ENCODE measurements at places on chromosomes 16 and 17.

DNA sequence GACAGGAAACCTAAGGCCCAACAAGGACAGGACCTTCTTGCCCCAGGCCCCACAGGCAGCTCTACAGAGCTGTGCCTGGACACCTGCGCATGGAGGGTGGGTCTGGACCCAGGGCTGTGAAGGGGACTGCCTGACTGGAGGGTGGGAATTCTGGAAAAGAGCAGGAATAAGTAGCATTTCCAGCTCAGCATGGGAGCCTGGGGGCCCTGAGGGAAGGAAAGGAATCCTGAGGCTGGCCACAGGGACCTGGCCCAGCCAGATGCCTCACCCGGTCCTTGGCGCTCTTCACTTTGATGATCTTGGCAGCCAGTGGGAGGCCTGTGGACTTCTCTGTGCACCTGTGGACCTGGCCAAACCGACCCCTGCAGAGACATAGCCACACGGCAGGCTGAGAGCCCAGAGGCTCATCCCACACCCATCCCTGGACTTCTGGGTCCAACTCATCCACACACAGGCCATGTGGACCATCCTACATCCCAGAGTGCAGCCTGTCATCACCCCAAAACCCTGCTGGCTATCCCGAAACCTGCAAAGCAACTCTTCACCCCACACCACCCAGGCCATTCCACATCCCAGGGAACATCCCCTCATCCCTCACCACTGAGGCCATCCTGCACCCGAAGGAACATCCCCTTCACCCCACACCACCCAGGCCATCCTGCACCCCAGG lies 18.7 kb downstream of the MYLK3 start:
- no peak for DNase-seq

- peak; percentile 37 for DNase-seq
These were observed at the start of gene CDK5R1 for GRCh38 chr17:32486701-32487472. CDK5R1 (plus strand) TSS chr17:32486993; CDS start chr17:32487621, 628 bp downstream.

DNA sequence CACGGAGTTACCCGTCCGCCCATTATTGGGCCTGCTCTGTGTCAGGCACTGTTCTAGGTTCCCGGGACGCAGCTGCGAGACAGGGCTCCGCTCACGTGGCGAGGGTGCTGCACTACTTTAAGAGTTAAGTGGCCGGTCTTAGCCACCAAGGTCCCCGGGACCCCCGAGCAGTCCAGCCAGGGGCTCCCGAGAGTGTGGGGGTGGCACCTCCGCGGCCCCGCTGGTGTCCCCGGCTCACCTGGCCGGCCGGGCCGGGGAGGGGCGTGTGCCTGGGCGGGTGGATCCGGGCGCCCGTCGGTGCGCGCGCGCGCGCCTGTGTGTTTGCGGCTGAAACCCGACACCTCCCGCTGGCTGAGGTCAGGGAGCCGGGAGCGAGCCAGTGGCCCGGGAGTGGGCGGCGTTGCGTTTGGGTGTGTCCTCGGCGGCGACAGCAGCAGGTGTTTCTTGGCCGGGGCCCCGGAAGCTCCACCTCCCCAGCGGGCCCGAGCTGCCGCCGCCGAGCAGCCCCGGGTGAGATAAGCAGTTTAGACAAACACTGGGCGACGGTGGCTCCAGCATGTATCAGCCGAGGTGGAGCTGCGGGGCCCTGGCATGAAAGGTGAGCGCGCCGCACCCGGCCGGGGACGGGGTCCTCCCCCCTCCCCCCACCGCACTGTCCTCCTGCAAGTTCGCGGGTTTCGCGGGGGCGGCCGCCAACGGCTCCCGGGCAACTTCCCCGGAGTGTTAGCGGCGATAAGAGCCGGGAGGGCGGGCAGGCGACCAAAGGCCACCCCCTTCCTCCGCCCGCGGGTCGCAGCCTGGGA lies at the start of gene GSE1:
TSS of gene GSE1 (plus strand) at position 522 of the 803 bp plus-strand sequence. CDS start at position 592, 70 bp downstream.
- DNase-seq: peak; percentile 95

GRCh38 chr16:12613131-12613991 lies 190.3 kb downstream of the CPPED1 start:
- peak; percentile 29 for DNase-seq

DNA sequence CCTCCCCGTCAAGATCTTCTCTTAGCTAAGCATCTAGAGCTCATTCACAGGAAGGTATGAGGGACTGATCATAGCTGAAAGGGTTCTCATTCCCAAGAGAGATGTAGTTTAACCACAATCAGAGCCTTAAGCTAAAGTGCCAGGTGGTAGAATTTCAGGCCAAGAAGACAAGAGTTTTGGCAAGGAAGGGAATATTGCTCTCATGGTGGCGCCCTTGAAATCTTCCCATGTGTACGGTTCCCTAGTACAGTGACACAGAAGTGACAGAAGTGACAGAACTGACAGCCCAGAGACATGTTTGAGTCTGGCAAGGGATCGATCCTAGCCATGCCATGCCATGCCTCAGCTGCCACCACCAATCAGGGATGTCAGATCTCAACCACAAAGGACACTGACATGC lies 2.5 kb downstream of the GRIN2C start:
- no peak for DNase-seq

DNA sequence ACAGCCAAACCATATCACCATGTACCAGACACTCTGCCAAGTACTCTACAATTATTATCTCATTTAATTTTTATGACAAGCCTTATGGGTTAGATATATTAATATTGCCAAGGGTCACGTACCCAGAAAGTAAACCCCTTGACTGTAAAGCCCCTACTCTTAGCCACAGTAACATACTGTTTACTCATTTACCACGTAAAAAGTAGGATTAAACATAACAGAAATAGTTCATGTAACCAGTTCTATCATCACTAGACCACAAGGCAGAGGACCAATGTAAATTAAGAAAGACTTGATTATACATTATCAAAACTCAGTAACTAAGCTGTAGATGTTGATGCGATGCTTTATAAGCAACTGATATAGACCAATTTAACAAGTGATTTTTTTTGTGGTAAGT lies 101.5 kb upstream of the CNTNAP4 start:
- no peak for DNase-seq

DNA sequence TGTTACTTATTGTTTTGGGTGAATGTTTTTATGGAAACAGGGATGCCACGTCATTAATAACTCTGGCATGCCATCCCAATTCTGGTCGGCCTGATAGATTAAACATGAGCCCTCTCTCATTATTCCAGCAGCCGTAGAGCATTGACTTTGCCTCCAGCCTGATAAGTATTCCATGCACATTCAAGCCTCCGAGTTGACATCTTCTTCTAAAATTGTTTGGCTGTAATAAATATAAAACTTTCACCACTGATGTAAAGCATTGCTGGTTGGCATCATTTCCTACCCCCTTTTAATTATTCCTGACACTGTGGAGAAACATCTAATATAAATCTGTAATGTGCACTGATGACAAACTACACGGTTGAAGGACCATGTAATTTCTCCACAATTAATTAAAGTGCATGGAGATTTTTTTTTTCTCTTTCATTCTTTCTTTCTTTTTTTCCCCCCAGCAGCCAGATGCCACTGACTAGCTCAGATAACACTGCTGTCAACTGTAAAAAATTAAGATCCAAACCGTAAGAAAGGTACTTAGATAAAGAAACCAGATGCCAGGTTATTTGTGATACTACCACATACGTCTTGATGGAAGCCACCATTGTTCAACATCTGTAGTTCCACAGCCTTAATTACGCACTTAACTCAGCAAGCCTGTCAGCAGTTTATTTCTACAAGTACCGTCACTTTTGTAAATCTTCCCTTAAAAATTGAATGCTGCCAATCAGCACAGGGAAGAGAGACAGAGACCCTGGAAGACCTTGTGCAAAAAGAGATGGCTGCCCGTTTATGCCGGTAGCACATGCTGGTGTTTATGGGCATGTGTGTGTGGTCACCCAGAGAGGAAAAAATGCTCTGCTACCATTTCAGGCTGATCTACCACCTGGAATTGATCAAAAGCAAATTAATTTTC lies 237.7 kb downstream of the IRX3 start:
- no peak for DNase-seq

DNA sequence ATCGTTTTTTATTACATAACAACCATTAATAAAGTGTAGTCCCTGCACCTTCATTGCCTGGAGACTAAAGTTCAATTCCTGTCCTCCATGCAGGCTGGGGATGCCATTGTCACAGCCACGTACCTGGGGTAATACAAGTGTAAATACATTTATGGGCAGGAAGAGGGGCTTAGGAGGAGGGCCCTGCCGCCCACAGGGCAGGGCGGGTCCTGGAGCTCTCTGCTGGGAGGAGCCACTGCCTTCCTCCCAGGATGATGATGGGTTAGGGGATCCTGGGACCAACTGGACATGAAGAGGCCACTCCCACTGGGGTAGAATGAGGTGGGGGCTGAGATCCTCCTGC lies 44.1 kb upstream of the SLC38A10 start:
- DNase-seq: no peak

GRCh38 chr17:51371732-51372151 lies 111.4 kb downstream of the UTP18 start:
- peak; percentile 88 for DNase-seq

DNA sequence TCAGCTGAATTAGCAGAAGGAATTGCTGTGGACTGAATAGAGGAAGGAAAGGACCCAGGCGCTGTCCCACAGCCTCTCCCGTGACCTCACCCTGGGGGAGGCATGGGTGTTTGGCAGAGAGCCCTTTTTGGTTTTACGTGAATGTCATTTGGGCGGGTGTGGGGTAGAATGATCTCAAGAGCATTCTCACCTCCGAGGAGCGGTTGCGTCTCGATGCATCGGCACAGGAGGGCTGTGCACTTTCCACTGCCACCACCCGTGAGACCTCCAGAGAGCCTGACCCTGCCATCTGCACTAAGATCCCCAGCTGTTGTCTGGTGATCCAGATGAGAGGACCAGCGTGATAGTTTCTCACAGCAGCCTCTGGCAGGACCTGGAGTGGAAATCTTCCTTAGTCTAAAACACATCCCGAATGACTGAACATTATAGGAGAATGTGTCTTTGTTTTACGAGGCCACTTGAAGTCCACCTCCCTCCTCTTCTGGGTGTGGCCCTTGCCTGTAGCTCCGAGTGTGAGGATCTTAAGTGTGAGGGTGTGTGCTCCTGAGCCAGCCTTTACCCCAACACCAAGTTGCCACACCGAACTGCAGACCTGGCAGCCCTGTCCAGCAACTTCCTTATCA lies 29.3 kb downstream of the FOXK2 start:
- no peak for DNase-seq

GRCh38 chr16:58889516-58889915 lies 155.4 kb upstream of the GOT2 start:
- no peak for DNase-seq

- DNase-seq: no peak
These were observed 49.6 kb downstream of the PSMD12 start for GRCh38 chr17:67316781-67317180.

GRCh38 chr17:65841089-65841488 lies 279.6 kb upstream of the AXIN2 start:
- no peak for DNase-seq

- DNase-seq: no peak
These were observed 674 bp downstream of the ZNF688 start for GRCh38 chr16:30570636-30571444.

GRCh38 chr17:81433656-81434055 lies 38.4 kb downstream of the BAHCC1 start:
- DNase-seq: no peak

DNA sequence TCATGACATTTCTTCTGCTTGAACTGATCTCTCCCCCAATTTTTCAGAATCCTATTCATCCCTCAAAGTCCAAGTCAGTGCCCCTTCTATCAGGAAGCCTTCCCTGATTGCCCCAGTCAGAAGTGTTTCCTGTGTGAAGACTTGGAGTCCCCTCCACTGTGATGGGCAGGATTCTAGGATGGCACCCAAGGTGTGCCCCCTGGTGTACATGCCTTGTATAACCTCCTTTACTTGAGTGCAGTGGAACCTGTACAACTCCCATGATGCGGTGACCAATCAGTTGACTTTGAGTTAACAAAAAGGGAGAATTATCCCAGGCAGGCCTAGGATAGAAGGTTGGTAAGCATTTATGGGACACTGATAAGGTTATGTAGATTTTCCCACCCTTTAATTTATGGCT lies 23.4 kb downstream of the MYH13 start:
- DNase-seq: peak; percentile 6

- no peak for DNase-seq
These were observed 112.2 kb downstream of the PITPNC1 start for GRCh38 chr17:67489273-67489672.

GRCh38 chr17:50174444-50174843 lies 8.6 kb downstream of the SGCA start:
- no peak for DNase-seq

DNA sequence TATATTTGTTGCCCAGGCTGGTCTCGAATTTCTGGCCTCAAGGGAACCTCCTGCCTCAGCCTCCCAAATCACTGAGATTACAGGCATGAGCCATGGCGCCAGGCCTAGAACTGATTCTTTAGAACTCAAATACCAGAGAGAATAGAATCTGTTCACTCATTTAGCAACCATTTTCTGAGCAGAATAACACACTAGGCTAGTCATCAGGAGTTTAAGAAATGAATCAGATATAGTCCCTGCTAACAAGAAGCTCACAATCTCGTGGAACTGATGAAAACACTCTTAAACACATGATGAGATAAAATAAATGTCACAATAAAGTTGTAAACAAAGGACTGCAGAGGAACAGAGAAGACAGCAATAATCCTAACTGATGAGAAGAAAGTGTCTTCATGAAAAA lies 55.8 kb upstream of the ADCY9 start:
- no peak for DNase-seq

All from H4 (cell line).